ENCODE measurements at places on chromosomes 4 and X. TPM values are rescaled to one million over a fixed set of nuclear protein-coding genes. Genes with fewer than 3 reads are reported as not detected.

DNA sequence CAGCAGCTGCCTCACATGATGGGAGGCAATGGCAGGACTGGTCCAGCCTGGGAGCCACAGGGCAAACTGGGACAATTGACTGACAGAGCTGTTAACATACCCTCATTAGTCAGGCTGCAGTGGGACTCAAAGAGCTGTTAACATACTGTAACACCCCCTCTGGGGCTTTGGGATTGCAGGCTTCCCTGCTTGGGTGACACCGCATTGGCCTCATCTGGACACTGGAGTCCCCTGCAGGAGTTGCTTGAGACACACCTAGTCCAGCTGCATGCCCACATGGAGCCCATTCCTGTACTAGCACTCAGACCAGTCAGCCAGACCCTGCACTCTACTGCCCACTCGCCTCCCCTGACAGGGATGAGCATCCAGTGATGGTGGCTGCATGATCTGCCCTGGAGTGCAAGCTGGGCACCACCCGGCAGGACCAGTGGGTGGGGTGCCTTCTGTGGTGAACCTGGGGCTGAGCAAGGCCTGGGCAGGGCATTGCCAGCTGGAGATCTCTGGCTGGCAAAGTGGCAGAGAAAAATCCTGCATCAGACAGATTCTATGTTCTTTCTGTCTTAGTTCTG, 138.8 kb downstream of the DTHD1 start:
- no peak for DNase-seq

Gene BRCC3
- total RNA-seq, result 10.7 TPM

Gene USP26
- not detected for total RNA-seq

DNA sequence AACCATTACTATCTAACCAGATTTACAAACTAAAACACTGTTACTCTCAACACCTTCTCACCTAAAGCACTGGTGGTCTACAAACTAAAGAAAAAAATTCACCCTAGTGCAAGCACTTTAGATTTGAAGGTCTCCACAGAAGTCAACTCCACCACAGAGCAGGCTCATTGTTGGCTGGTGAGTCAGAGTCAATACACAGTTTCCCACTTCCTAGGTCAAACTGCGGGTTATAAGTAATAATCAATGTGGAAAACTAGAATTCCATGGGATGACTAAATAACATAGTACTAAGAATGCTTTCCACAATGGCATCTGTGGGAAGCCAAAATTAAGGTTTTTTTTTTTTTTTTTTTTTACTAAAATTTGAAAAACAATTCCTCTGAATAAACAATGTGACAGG, 191.8 kb downstream of the PDGFC start:
- peak; percentile 72 for DNase-seq

DNA sequence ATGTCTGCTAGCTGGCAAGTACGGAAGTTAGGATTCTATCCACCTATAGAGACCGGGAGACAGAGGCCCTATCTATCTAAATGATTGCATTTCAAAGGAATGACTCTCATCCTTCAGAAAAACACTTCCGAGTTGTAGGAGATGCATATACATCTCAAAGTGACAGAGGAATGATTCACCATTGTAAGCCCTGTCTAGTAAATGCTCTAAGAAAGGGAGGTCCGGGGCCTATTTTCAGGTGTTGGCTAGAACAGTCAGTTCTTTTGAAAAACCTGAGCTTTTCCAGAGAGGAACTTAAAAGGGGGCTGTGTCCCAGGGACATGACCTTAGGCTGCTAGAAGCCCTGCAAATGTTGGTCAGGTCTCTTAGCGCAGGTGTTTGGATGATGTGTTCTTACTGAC, 262.9 kb upstream of the IL1RAPL1 start:
- no peak for DNase-seq

- no peak for DNase-seq
These were observed 1014.8 kb downstream of the C4orf33 start for GRCh38 chr4:130110770-130111169.

GRCh38 chr4:183260491-183261151, 59.5 kb downstream of the CLDN22 start:
- no peak for DNase-seq

GRCh38 chr4:41748074-41748570, 403 bp downstream of the PHOX2B start:
- no peak for DNase-seq
